Astrocyte of the spinal cord (primary cell): ENCODE measurements at places on chromosomes 1 and 21.

DNA sequence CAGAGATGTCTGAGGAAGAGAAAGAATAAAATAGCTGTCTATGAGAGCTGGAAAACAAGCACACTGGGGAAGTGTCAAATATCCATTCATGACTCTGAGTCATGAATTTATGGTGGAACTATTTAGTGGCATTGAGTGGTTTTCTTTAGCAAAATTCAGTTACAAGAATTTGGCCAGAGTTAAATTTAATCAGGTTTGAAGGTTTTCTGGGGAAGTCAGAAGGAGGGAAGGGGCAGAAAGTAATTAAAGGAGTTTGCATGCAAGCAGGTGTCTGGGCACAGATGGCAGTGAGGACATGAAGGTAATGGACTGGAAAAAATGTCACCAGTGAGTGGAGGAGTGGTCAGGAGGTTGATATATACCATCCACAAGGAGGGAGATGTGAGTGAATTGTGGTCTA is 121.9 kb upstream of the IVNS1ABP start:
- DNase-seq = peak; percentile 37

DNA sequence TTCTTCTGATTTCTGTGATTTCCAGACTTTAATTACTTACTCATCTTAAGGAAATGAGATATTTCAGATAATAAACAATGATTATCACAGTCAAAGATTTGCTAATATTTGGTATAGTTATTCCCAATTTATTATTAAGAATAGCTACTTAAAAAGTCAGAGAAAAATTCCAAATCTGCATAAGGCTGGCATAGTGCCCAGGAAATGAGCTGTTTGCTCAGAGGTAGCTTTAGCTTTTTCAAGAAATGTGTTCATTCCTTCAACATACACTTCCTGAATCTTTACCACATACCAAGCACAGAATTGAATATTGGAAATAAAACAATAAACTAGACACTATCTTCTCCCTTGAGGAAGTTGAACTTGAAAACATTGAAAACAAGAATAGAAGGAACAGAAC is 44.3 kb upstream of the KCNK1 start:
- DNase-seq = peak; percentile 25

DNA sequence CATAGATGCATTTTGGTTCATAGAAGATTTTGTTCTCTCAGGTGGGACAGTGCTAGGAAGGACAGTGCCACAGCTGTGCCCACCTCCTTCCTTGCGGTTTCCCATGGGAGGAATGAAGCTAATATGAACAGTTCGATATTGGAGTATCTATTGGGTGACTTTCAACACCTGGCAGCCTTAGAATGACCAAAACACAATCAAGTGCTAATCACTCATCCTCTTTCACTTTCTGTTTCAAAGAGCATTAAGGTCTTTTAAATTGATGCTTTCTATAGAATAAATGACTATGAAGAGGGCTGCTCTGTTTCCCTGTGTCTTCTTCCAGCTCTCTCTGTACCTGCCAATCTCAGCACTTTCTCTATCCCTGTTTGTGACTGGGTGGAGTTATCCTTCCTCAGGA is 784.0 kb downstream of the MRPL39 start:
- no peak for DNase-seq

DNA sequence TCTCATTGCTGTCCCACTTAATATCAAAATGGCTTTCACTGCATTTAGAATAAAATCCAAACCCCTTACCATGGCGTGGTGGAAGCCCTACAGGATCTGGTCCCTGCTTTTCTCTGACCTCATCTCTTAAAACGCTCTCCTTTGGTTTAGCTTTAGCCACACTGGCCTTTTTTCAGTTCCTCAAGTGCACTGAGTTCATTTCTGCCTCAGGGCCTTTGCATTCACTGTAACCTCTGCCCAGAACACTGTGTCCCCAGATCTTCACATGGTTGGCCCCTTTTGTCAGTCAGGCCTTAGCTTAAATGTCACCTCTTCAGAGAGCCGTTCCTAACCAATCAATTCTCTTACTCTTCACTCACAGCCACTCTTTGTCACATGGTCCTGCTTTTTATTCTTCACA is 21.5 kb downstream of the BCL9 start:
- no peak for DNase-seq

DNA sequence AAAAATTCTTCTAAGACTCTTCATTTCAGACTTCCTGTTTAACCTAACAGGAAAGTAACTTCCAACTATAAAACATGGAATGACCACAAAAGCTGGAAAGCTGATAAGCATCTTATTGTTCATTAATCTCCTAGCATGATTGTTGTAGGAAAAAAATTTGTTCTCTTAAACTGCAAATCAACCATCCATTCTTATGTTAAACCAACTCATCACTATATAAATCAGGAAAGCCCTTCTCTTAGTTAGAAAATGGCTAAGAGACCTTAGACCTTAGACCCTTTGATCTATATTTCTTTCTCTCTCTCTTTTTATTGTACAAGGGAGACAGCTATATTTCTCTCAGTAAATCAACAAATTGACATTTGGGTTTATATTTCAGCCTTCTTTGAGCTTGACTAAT is 101.4 kb downstream of the UBE2U start:
- DNase-seq = no peak

DNA sequence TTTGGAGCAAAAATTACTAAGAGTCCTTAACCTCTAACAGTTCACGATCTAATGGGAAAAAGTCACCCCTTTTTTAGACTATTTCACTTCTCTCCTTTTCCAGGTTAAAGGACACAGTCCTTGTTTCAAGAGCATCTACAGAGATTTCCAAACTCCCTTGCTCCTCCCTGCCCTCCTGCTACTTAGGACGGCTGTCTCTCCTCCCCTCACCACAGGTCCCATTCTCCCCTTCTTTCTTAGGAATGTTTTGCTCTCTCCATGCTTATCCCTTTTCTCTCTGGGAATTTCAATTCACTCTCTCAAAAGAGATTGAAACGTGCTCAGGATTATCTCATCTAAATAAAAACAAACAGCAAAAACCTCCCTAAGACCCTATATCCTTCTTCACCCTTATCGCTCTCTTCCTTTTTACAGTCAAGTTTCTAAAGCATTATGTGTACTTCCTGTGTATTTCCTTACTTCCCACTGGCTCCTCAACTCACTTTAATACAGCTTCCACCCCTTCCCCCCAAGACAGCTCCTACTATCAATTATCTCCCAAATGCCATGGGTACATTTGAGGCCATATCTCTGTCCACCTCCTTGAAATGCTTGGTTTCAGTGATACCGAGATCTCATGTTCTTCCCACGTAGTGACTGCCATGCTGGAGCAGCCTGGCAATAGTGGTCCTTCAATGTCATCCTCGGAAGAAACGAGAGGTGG is 43.2 kb upstream of the ZNF281 start:
- DNase-seq = no peak

- no peak for DNase-seq
Observed at GRCh38 chr1:1917995-1918900, 831 bp downstream of the TMEM52 start.

DNA sequence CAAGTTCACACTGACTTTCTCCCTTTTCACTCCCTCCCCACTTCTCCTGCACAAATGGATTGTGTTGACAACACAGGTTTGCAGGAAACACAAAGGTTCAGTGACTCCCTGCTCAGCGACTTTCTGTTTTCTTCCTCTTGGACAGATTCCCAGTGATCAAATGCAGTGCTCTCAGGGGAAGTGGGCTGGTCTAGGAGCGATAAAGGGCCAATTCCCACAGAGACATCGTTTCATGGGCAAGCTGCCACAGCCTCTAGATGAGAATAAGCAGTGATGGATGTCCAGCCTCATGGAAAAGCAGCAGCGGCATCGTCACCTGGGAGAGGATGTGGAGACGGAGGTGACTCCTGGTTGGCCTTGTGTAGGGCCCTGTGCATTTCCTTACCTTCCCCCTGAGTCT is 30.6 kb downstream of the FYB2 start:
- peak; percentile 9 for DNase-seq

DNA sequence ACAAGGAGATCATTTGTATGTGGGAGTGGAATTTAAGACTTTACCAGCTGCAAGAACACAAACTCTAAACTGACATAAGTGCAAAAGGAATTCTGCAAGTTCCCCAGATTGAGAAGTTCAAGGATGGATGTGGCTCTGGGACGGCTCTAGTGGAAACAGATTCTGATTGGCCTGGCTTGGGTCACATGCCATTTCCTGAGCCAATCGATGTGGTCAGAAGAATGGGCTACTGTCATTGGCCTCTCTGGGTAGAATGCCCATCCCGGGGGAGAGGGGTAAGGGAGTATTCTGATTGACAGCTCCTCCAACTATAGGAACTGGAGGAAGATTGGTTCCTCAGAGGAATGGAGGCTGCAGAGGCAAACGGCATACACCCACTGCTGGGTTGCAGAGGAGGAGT is 6.0 kb upstream of the IFNLR1 start:
- no peak for DNase-seq

DNA sequence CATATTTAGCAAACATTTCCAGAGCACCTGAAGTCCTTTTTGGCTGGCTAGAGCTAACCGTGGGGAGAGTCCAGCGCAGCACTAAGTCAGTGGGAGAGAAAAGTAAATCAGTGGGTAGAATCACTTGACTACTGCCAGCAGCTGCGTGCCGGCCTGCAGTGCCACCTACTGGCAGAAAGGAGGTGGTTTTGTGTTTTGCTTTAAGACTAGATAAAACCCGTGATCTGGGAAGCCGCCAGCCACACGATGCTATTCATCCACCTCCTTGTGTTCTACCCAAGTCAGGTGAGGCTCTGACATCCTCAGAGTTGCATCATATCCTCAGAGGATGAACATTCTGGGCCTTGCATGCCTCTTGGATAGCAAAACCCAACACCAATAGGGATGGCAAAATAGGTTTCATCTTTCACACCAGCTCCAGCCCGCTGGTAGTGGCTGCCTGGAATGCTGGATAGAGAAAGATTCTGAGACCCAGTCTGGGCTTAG is 14.1 kb upstream of the HEYL start:
- peak; percentile 80 for DNase-seq

DNA sequence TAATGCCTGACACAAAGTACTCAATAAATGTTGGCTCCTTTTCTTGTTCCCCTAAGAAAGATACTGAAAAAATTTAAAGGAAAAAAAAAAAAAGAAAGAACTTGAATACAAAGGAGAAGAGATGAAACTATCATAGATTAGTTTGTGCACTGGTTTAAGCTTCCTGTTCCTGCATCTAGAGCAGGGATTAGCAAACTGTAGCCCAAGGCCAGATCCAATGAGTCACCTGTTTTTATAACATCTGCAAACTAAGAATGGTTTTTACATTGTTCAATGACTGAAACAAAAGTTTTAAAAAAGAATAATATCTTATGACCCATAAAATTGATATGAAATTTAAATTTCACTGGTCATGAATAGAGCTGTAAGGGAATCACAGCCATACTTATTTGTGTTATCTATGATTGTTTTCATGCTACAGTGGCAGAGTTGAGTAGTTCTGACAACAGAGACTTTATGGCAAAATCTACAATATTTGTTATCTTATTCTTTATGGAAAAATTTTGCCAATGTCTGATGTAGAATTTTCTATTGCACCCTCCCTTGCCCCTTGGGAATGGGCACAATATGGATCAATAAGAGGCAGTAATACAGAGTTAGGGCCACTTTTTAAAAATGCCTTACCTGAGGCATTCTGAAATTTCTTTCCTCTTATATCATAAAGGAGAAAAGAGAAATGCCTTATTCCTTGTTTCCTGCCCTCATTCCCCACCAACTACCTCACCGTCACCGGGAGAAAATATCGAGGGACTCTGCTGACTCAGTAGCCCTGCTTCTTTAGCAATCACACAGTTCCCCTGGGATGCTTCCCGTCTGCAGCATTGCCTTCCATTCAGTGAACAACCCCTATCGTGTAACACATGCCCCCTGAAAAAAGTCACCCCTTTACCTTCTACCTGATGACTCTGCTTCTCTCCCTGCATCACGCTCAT is 50.6 kb downstream of the WDR64 start:
- peak; percentile 53 for DNase-seq

DNA sequence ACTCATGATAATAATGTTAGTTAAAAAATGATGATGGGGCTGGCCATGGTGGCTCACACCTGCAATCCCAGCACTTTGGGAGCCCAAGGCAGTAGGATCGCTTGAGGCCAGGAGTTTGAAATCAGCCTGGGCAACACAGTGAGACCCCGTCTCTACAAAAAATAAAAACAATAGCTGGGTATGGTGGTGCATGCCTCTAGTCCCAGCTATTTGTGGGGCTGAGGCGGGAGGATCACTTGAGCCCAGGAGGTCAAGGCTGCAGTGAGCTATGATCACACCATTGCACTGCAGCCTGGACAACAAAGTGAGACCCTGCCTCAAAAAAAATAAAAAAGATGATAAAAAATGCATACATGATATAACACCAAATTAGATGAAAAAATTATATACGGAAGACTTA is 5.3 kb downstream of the P3H1 start:
- no peak for DNase-seq

DNA sequence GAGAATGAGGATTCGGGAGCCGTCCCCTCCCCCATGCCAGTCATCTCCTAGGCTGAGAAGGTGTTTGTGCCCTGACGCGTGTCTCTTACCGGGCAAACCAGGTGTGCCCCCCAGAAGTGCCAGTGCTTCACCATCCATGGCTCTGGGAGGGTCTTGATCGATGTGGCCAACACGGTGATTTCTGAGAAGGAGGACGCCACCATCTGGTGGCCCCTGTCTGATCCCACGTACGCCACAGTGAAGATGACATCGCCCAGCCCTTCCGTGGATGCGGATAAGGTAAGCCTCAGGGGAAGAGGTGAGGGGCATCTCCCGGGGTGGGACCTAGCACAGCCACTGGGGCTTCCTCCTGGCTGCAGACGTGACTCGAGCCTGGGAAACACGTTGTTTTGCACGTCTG is 959 bp downstream of the PADI6 start:
- no peak for DNase-seq

DNA sequence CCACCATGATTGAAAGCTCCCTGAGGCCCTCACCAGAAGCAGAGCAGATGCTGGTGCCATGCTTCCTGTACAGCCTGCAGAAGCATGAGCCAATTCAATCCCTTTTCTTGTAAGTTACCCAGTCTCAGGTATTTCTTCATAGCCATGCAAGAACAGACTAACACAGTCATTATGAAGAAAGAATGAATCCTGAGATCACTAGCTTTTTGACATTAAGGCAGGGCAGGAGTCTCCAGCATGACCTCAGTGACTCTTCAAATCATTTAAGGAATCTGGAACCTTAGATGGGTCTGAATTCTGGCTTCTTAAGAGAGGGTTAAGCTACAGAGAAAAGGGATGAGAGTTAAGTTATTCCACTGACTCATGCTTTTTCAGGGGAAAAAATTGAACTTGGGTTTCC is 79.0 kb downstream of the PTPN14 start:
- no peak for DNase-seq

DNA sequence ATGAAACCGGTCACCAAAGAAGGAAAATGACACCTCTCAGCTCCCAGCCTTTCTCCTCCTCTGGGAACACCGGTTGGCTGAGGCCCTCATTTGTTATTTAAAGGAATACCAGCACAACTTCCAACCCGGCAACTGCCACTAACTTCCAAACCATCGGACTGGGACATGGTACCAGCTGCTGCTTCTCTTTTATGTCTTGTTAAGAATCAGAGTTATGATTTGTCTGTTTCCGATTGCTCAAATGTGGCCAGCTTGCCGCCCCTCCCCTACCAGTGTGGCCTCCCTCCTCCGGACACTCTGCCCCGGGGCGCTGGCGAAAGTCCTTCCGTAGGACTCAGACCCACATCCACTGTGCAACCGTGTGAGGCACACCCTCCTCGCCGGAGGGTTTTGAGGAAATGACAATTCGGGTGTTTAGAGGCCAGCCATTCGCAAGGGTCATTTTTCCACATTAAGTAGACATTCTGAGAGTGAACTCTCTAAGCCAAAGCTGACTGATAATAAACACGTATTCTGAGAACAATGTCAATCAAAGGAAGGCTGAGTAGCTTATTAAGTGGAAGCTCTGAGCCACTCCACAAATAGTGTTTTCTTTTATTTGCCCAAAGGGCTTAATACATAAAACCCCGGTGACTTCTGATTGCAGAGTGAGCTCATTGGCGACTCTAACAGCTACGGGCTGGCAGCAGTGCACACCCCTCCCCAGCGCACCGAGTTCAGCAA is 5.5 kb downstream of the RIPK4 start:
- DNase-seq = peak; percentile 13
